A673 (cell line): ENCODE measurements at places on chromosomes 1 and 21. TPM values are rescaled to one million over a fixed set of nuclear protein-coding genes. Genes with fewer than 3 reads are reported as not detected.

- no peak overlapping the region for H3K27ac ChIP-seq
- H3K4me1 ChIP-seq: no peaks in the 10 kb centered on the region
- H3K4me3 ChIP-seq: no peak overlapping the region
- no peak for DNase-seq
Observed at GRCh38 chr1:215569986-215570824, 3.1 kb downstream of the KCTD3 start.

GRCh38 chr1:89927478-89927877 lies 67.4 kb upstream of the ZNF326 start:
- H3K27ac ChIP-seq: no peak overlapping the region
- H3K27me3 ChIP-seq: no peaks in the 10 kb centered on the region
- peaks cover 5% of the 10 kb centered on the region for H3K4me1 ChIP-seq
- peaks cover 14% of the 10 kb centered on the region for H3K36me3 ChIP-seq
- H3K4me3 ChIP-seq: no peak overlapping the region
- DNase-seq: no peak

The SDCCAG8 gene
- 9.1 and 9.7 TPM in 2 replicates for total RNA-seq

DNA sequence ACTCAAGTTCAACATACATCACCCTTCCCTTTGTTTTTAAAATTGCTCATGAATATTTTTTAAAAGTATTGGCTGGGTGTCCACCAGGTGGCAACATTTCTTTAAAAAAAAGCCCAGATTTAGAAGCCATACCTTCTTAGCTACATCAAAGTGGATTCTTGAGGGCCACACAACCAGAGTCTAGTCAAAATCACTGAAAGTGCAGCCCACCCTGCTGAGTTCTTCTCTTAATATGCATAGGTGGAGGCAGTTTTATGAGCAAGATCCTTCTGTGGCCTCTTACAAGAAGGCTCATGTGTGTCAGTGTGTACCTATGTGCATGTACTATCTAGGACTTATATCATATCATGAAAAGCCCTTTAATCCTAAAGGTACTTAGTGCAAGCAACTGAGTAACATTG lies 16.9 kb upstream of the GNG12 start:
- H3K27ac ChIP-seq: no peak overlapping the region
- no peak overlapping the region for H3K4me3 ChIP-seq
- no peaks in the 10 kb centered on the region for H3K36me3 ChIP-seq

- no peak for DNase-seq
- no peaks in the 10 kb centered on the region for H3K27me3 ChIP-seq
- H3K27ac ChIP-seq: no peak overlapping the region
- no peak overlapping the region for H3K4me3 ChIP-seq
- peaks cover 9% of the 10 kb centered on the region for H3K4me1 ChIP-seq
- no peaks in the 10 kb centered on the region for H3K36me3 ChIP-seq
Observed at GRCh38 chr1:175866776-175867175, 123.4 kb upstream of the TNR start.

GRCh38 chr1:203325026-203325417 lies 19.7 kb downstream of the BTG2 start:
- H3K4me1 ChIP-seq: peaks cover 53% of the 10 kb centered on the region
- no peaks in the 10 kb centered on the region for H3K36me3 ChIP-seq
- H3K27ac ChIP-seq: no peak overlapping the region
- H3K27me3 ChIP-seq: no peaks in the 10 kb centered on the region
- no peak for DNase-seq

DNA sequence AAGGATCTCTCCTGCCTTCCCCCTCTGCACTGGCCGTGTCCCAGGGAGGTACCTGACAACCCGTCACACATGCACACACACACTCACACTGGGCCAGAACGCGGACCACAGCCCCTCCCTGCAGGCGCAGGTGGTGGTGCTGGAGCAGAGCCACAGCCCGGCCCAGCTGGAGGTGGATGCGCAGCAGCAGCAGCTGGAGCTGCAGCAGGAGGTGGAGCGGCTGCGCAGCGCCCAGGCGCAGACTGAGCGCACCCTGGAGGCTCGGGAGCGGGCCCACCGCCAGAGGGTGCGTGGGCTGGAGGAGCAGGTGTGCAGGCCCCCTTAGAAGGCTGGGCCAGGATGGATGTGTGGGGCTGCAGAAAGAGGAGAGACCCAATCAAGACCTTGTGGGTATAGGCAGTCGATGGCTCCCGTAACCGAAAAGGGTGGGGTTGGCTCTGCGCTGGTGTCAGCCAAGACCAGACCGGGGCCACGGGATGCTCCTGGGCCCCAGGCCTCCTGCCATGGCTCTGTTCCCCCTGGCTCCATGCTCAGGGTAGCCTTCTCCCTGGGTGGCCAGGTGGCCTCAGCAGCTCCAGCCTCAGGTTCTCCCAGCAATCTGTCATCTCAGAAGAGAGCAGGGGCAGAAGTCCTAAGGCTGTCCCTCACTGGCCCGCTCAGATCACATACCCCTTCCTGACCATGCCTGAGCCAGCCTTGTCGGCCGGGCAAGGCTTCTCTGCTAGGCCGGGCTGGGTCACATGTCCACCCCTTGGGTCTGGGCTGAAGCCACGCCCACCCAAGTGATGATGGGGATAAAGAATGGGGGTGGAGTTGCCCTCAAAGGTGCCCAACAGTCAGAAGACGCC lies 8.9 kb downstream of the MFAP2 start:
- no peaks in the 10 kb centered on the region for H3K4me1 ChIP-seq
- DNase-seq: no peak
- no peak overlapping the region for H3K27ac ChIP-seq

The MLLT11 gene
- total RNA-seq: 91.9 and 108 TPM in 2 replicates

GRCh38 chr1:50237056-50237455 lies 128.3 kb downstream of the ELAVL4 start:
- no peaks in the 10 kb centered on the region for H3K27me3 ChIP-seq
- no peak overlapping the region for H3K4me3 ChIP-seq
- H3K36me3 ChIP-seq: no peaks in the 10 kb centered on the region
- H3K27ac ChIP-seq: no peak overlapping the region

The C2CD2 gene
- total RNA-seq: 9.2 and 10.8 TPM in 2 replicates

GRCh38 chr1:119002028-119002686 lies 14.0 kb upstream of the TBX15 start:
- H3K36me3 ChIP-seq: no peaks in the 10 kb centered on the region
- DNase-seq: peak; percentile 37
- no peak overlapping the region for H3K27ac ChIP-seq

DNA sequence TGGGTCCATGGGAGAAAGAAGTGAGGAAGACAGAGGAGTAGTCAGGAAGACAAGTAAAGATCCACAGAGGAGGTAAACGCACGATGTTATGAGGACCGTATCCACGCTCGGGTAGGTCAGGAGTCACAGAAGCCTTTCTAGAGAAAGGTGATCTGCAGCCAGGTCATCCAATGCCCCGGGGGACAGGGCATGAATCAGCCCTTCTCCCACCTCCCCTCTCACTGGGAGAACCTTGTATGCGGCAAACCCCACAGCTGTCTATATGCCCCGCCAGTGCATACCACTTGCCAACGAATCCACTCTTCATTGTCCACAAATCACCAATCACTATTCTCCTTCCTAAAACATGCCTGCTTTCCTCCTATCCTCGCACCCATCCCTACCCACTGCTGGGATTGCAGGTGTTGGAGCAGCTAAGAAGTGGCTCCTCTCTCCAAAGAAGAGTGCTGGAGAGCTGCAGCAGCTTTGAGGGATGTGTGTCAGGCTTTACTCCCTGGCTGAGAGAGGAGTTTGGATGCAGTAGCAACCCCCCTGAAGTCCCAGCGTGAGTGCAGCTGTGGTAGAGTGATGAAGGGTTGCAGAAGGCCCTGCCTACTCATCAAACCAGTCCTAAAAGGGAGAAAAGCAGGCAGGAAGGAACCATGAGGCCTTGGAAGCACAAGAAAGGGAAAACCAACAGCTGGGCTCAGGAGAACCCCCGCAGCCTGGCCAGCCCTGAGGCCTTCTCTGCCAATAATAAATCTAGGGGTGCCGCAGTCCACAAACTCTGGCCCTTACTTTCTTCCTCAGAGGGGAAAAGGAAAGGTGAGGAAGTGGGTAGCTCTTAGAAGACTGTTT lies 102.2 kb upstream of the GADD45A start:
- H3K36me3 ChIP-seq: no peaks in the 10 kb centered on the region
- H3K27ac ChIP-seq: no peak overlapping the region
- no peak overlapping the region for H3K4me3 ChIP-seq
- H3K4me1 ChIP-seq: no peaks in the 10 kb centered on the region
- DNase-seq: no peak
- no peaks in the 10 kb centered on the region for H3K27me3 ChIP-seq

- no peak for DNase-seq
- no peak overlapping the region for H3K27ac ChIP-seq
- no peaks in the 10 kb centered on the region for H3K27me3 ChIP-seq
- H3K4me1 ChIP-seq: no peaks in the 10 kb centered on the region
- no peak overlapping the region for H3K4me3 ChIP-seq
Observed at GRCh38 chr21:35368326-35368725, 319.2 kb upstream of the RUNX1 start.

GRCh38 chr1:47179017-47179987 lies 10.5 kb downstream of the PDZK1IP1 start:
- no peaks in the 10 kb centered on the region for H3K36me3 ChIP-seq
- H3K27ac ChIP-seq: no peak overlapping the region
- peak; percentile 95 for DNase-seq
- H3K4me1 ChIP-seq: no peaks in the 10 kb centered on the region

The PRRX1 gene
- 4.5 and 5.6 TPM in 2 replicates for total RNA-seq

- H3K36me3 ChIP-seq: peaks cover 36% of the 10 kb centered on the region
- H3K4me1 ChIP-seq: no peaks in the 10 kb centered on the region
- H3K27me3 ChIP-seq: no peaks in the 10 kb centered on the region
- DNase-seq: no peak
- H3K4me3 ChIP-seq: no peak overlapping the region
Observed at GRCh38 chr1:36342426-36343185, 19.2 kb upstream of the EVA1B start.
